Iris pigment epithelial cell (primary cell): ENCODE measurements at places on chromosomes 12 and 14.

- no peak for DNase-seq
These were observed 19.7 kb upstream of the CKAP4 start for GRCh38 chr12:106267535-106267934.

GRCh38 chr14:76293923-76294322 is 82.0 kb upstream of the ESRRB start:
- no peak for DNase-seq

DNA sequence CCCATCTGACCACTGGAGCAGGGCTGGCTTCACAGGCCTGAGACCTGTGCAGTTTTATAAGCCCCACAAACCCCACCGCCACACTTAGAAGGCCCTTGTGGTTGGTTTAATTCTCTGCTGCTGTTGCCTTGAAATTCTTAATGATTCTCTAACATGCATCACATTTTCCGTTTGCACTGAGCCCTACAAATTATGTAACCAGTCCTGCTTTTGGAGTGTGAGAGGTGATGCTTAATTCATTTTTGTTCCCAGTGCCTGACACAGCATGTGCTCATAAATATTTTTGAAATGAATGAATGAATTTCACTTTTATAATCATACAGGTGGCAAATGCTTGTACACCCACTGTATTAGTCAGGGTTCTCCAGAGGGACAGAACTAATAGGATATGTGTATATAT is 52.8 kb upstream of the PLXNC1 start:
- no peak for DNase-seq

DNA sequence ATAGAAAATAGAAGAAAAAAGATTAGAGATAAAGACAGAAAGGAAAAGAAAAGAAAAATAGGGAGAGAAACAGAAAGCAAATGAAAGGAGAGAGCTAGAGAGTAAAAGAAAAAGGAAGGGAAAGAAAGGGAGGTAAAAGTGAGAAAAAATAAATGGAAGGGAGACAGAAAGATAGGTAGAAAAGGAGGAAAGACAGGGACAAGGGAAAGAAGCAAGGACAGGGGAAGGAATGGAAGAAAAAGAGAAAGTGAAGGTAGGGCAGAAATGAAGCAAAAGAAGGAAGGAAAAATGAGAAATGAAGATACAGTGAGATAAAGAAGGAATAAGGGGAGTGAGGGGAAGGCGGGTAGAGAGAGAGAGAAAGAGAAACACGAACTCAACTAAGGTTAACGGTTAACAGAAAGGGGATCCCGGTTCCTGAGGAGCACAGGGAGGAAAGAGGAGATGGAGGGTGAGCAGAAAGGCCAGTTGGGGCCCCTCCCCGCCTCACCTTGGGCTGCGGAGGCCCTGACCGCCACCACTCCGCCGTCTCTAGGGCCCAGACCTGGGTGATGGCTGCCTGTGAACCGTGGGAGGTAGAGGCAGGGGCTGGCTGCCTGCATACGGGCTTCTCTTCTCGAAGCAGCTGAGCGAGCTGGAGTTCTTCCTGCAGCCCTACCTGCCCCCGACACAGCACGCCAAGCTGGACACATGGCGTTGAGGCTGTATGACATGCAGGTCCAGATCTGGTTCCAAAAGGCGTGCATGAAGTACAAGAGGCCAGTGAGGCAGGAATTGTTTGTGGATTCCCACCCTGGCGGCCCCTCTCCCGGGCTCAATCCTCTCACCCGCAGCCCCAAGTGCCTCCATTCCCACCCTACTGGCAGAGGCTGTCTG is 59.5 kb downstream of the SMUG1 start:
- DNase-seq = no peak

DNA sequence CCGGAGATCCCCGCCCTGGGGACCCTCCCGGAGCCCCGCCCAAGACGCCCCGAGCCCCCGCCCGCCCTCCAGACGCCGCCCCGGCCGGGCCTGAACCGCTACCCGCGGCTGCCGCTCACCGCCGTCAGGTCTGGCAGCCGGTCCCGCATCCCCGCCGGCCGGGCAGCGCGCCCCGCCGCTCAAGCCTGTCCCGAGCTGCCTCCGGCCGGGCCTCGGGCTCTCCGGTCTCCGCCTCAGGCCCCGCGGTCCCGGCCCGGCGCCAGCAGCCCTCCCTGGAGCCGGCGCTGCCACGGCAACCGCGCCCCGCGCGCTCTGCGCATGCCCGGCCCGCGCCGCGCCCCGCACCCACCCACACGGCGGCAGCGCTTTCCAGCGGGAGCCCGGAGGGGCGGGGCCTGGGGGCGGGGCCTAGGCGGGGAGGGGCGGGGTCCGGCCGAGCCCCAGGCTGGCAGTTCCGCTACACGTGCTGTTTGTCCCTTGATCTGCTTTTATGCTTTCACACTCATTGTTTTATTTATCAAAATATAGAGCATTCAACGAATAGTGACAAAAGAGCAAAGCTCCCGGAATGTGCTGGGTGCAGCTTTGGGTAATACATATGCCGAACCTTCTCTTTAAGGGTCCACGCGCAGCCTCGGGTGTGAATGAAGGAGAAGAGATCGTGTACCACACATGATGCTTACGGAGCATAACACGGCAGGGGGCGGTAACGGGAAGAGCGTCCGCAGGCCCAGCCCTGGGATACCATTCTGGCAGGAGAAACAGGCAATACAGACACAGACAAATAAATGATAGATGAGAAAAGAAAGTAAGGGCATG is at the start of gene STX2:
TSS of gene STX2 (minus strand) at position 300 of the 819 bp plus-strand sequence. CDS start at position 149, 151 bp downstream.
- peak; percentile 84 for DNase-seq

DNA sequence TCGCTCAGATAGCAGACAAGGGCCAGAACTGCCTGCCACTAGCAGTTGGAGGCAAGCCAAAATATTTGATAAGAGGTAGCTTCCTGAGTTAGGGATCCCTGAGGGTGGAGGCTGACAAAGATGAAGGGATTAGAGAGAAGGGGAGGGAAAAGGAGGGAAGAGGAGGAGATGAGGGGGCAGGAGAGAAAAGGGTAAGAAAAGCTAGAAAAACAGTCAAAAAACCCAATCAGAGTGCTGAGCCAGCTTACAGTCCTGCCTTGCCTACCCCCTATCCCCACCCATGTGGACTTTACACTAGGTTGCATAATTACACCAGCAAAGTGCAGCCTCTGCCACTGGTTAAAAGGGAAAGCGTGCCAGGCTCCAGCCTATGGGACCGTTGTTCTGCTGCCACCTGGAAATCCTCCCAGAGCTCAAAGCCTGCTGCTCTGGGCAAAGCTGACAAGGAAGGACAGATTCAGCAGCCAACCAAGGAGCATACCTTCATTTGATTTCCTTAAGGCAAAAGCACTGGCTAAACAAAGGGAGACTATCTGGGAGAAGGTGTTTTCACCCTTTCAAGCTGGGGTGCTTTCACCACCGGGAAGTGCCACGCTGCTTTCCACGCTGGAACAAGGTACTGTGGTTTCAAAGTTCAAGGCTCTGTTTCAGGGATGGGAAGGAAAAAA is 3.8 kb upstream of the NUMB start:
- DNase-seq = peak; percentile 55

DNA sequence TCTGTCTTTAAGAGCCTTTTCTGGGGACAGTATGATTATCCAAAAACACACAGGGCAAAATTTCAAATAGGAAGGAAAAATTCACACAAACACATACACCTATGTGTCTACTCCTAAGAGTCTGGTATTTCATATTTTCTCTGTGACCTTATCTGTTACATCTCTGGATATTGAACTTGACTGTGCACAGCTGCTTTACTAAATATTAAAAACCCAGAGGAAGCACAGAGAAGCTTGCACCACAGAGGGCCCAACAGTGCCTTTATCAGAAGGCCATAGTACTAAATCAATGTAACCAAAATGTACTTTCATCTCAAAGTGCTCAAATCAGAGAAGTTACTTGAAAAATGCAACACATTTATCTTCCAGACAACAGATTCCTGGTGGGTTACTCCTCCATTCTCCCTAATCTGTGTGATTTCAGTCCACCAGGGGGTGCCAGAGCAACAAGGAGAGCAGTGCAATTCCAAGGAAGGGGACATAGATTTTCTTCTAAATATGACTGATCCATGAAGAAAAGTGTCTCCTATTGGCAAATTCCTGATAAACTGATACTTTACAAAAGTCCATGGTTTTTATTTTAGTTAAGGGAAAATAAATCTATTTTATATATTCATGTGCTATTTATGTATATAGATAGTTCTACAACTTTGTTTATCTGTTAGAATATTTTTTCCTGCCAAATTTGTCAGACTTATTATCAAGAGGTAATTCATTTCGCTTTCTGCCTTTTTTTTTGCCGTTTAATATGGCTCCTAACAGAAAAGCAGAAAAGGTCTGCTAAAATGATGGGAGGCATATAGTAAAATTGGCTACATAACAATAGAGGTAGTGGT is 617.6 kb downstream of the LRFN5 start:
- peak; percentile 54 for DNase-seq

- DNase-seq = no peak
These were observed 382.9 kb downstream of the SYT1 start for GRCh38 chr12:79247494-79247893.

- no peak for DNase-seq
These were observed 200.2 kb downstream of the ADGRD1 start for GRCh38 chr12:131153956-131154355.

GRCh38 chr12:47370421-47370820 is 290.7 kb upstream of the AMIGO2 start:
- DNase-seq = no peak

DNA sequence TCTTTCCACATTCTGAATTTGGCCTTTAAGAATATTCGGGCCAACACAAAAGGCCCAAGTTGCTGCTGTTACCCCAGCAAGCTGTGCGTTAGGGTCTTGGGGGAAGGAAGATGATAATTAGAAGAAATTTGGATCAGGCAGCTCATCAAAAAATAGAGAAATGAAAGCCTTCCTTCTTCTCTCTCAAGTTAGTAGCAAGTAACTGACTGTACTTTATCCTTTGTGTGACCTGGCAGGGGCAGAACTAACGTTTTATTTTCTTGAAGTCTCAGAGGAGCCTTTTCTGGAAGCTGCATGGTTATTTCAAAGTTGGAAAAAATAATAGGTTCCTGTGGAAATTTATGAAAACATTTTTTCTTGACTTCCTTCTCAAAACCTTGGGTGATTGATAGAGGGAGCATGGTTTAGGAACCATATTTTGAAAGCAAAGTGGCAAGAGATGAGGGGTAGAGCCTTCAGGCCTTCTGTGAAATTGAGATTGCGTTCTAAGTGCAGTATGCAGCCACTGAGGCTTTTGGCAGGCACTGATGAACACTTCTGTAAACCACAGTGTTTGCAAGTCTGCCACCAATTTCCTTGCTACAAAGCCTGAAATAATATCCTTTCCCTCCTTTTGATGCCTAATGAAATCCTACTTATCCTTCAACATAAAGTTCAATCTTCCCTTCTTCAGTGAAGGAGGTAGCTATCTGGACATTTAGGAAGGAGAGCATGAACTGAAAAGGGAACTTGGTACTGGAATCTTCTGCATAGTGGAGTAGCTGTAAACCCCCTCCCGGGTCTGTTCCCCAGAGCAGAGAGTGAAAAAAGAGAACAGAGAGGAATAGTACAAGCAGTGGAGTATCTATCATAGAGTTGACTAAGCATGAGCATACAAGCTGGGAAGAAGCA is 123.2 kb downstream of the FGD4 start:
- no peak for DNase-seq

GRCh38 chr14:82447586-82447985 is 913.9 kb upstream of the SEL1L start:
- no peak for DNase-seq

GRCh38 chr14:100728962-100729361 is 2.3 kb downstream of the DLK1 start:
- no peak for DNase-seq

GRCh38 chr14:74867673-74868072 is 8.3 kb downstream of the PROX2 start:
- DNase-seq = peak; percentile 54
